ENCODE measurements at places on chromosomes 3 and 15. TPM values are rescaled to one million over a fixed set of nuclear protein-coding genes. Genes with fewer than 3 reads are reported as not detected.

The RLBP1 gene
- not detected for total RNA-seq

The CD200 gene
- 1.3 TPM for total RNA-seq

The GOLGA6L7 gene
- total RNA-seq, result not detected

The FOXB1 gene
- total RNA-seq, result not detected

The MUC13 gene
- total RNA-seq, result 0.32 TPM

The CSPG5 gene
- total RNA-seq, result 0.32 TPM

The BCHE gene
- 1.6 TPM for total RNA-seq

The GPR176 gene
- 120 TPM for total RNA-seq

The MFAP1 gene
- 15.8 TPM for total RNA-seq

The MBD4 gene
- total RNA-seq, result 30.0 TPM

The MINAR1 gene
- 2.3 TPM for total RNA-seq

The AP3S2 gene
- total RNA-seq, result 49.6 TPM

The ADGRG7 gene
- total RNA-seq, result not detected

The CHRFAM7A gene
- total RNA-seq, result under 0.01 TPM

The MOBP gene
- total RNA-seq, result not detected

The CCDC39 gene
- under 0.01 TPM for total RNA-seq

The WDR82 gene
- 51.2 TPM for total RNA-seq

The SCN11A gene
- total RNA-seq, result under 0.01 TPM

The MKRN2OS gene
- not detected for total RNA-seq

The CPLX3 gene
- not detected for total RNA-seq

The FANCD2OS gene
- not detected for total RNA-seq

The DUOXA2 gene
- not detected for total RNA-seq

The LDHAL6B gene
- not detected for total RNA-seq

The PRR20G gene
- total RNA-seq, result not detected

The KLHL40 gene
- total RNA-seq, result not detected

The C3orf52 gene
- total RNA-seq, result 7.3 TPM

The PXYLP1 gene
- 3.2 TPM for total RNA-seq

The CADPS gene
- total RNA-seq, result not detected

The ATP2B2 gene
- total RNA-seq, result not detected

The PIERCE2 gene
- total RNA-seq, result 1.3 TPM

The TBC1D2B gene
- total RNA-seq, result 52.2 TPM

The CTXN2 gene
- not detected for total RNA-seq

The CFAP161 gene
- 0.86 TPM for total RNA-seq

The MCF2L2 gene
- total RNA-seq, result 0.64 TPM

The WDR72 gene
- total RNA-seq, result not detected

The PRSS50 gene
- total RNA-seq, result not detected

Measured in fibroblast of villous mesenchyme (primary cell).